ENCODE measurements at places on chromosomes 1 and 21. TPM values are rescaled to one million over a fixed set of nuclear protein-coding genes. Genes with fewer than 3 reads are reported as not detected.

DNA sequence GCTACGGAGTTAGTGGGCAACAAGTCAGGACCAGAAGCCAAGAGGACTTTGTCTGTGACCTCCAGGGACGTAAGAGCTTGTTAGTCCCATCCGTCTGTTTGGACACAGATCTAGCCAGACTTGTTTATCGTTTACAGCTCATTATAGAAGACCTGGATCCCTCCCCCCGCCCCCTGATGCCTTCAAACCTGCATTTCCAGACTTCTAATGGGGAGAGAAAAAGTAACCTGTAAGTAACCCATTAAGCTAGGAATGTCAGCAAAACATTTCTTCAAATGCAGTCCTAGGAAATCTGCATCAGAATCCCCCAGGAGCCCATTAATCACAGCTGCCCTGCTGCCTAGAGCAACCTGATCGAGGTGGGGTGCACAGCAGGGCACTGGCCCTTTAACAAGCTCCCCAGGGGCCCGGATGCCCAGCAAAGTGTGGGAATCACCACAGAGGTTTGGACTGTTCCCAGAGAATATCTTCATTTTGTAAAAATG is 1.4 kb upstream of the MAD2L2 start:
- DNase-seq: peak; percentile 96

DNA sequence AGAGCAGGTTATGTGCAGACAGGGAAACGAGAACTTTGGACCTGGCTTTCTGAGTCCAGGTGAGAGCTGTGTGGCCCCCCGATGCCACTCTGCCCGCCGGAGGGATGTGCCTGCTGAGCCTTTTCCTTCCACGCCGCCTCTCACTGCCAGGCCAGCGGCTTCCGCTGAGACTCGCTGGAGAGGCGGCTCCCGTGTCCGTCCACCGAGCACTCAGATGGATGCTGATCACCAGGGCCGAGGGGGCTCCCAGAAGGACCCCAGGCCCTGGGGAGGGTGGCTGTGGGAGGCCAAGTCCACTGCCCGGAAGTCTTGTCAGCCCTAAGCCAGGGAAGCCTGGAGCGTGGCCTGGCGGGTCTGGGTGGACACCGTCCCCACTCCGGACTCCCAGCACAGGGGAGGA is 16.5 kb downstream of the CSTB start:
- DNase-seq: no peak

DNA sequence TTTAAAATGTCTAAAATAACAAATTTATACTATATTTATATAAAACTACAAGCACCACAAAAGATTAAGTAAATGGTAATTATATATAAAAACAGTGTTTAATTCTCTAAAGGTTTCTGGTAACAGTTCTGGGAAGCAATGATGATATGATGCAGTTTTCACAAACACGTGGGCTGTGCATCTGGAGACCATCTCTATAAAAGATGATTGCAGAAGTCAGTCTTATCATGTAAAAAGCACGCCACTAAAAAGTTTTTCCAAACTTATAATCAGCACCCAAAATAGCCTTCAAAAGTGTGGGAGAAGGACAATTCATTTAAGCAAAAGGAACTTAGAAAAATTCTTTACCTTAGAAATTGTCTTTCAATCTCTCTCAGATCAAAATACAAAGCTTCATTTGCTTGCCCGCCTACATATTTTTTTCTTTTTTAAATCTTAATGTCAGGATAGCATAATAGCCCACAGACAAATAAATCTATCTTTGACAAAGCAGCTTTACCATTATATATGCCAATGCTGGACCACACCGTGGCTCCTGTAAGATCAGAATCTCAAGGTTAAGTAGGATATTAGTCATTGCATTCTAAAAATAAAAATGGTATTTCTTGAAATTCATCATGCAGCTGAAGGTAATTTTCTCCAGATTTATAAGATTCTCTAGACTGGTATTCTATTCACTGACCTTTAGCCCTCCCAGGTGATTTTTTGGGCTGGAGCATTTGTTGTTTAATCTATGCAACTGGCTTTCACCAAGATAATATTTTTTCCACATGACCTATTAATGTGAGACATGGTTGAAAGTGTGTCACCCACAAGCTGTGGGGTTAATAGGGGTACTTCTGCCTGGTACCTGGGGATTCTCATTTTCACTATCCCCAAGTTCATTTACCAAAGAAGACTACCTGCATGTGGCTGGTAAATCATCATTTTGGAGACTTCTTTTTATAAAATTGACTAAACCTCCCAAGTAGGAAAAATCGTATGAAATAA is 189.6 kb upstream of the ST6GALNAC5 start:
- DNase-seq: no peak

DNA sequence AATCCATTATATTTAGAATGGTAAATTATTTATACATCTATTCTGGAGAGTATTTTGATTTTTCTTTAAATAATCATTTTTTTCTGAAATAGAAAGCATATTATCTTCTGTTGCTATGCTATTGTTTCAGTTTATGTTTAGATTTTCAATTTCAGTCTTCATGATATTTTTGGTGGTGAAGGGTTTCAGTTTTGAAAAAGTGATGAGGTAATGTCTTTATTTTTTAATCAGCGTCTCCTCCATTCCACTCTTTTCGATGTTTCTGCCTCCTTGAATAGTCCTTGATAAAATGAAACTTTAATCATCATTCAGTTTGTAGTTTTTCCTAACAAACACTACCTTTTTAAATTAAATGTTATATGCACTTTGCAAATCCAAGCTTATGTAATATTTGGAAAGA is 428.6 kb downstream of the PTPRC start:
- DNase-seq: no peak

DNA sequence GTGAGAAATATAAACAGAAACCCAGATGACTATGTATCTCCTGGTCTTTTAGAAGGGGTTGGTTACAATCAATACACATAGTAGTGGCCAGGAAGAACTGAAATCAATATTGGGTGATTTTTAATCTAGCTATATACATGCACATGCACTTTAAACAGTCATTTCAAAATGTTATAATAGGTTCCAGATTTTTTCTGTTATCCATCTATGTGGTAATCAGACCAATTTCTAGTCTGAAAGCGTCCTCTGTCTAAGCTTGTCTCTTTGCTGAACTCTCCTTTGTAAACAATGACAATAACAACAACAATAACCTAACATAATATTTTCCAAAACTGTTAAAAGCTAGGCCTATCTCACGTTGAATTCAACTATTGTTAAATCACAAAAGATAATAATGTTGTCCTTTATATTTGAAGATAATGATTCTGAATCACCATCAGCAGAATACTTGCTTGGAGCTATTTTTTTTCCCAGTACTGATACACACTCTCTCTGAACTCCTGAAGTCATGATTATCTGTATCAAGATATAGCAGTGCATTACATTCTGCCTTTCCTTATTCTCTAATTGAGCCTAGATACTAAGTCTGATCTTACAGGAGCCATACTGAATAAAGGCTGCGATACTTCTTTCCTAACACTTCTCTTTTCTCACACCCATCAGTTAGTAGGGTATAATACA is 496.8 kb upstream of the ZRANB2 start:
- no peak for DNase-seq

- DNase-seq: peak; percentile 46
These were observed 60.8 kb downstream of the DHRS3 start for GRCh38 chr1:12556957-12557935.

GRCh38 chr1:226627924-226628611 is 79.5 kb downstream of the STUM start:
- no peak for DNase-seq

GRCh38 chr1:154384650-154385489 is 20.3 kb upstream of the IL6R start:
- DNase-seq: no peak

DNA sequence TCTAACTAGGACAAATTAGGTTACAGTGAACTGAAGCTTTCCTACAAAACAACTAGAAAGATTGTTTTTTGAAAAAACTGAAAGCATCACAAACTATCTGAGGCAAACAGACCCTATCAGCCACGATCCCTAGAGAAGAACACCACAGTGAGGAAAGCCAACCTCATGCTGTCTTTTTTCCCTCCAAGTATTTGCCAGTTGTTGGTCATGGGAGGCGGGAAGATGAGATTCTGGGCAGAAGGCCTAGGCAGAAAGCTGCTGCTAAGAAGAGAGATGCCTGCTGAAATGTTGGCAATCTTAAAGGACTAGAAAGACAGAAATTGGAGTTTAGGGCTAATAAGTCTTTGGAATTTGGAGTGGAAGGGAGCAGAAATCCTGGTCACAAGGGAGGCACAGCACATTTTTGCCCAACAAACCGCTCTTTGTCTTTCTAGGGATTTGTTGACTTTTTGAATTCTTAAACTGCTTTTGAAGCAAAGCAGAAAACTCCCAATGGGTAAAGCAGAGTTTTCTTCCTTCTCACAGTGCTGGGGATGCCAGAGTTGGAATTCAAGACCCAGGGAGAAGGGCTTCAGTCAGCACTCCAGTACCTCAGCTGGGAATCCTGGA is 83.9 kb downstream of the MT1HL1 start:
- DNase-seq: no peak

ROR1 gene
- 94.3 TPM for total RNA-seq

Data from GM23338 (cell line).